GM12878 (cell line): ENCODE measurements at places on chromosomes 16 and 17. TPM values are rescaled to one million over a fixed set of nuclear protein-coding genes. Genes with fewer than 3 reads are reported as not detected.

Gene CCL17
- total RNA-seq, result 33.1 and 39.5 TPM in 2 replicates

Gene RHOT2
- 149 and 167 TPM in 2 replicates for total RNA-seq

DNA sequence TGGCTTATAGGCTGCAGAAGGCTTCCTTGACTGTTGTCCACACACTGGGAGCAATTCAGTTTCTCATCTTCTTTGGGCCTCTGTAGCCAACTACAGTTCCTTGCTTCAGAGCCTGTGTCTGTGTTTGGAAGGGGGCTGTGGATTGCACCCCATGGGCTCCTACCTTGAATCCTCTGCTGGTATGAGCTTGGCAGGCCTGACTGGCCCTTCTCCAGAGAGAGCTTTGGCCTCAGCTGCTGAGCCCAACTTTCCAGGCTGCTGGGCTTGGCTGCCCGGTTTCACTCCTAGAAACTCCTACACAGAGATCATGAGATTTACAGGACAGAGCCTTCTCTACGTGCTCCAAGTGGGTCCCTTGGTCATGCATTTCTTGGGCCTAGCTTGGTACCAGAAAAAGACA is 354.4 kb downstream of the SNX29 start:
- no peak for DNase-seq

GRCh38 chr17:63349478-63350000 is 96.6 kb downstream of the CYB561 start:
- DNase-seq, result no peak

- no peak for DNase-seq
Observed at GRCh38 chr17:81090361-81091136, 55.6 kb downstream of the BAIAP2 start.

DNA sequence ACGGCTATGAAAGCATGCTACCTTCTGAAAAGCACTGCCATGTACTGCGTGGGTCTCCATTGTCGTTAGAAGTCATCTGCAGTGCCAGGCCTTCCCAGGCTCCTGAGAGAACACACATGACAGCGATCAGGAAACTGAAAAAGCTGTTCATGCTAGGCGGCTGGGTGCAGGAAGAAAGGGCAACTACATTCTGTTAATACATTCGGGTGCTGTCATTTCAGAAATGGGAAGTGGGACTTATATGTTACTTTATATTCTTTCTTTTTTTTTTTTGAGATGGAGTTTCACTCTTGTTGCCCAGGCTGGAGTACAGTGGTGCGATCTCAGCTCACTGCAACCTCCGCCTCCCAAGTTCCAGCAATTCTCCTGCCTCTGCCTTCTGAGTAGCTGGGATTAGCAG is 19.9 kb downstream of the CFAP20 start:
- DNase-seq, result no peak

DNA sequence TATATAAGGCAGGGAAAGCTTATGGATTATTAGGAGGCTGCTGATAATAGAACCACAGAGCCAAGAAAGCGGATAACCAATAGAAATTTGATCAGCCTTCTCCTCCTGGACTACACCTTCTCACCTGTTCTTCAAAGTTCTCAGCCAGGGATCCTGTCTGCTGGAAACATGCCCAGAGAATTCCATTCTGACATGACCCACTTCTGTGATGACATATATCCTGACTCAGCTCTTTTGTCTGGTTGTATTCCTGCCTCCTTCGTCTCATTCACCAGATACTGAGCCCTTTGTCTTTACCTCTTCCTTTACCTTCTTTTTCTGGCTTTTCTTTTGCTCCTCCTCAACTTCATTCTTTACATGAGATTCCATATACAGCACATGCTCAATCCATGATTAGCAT is 576.1 kb downstream of the CDH11 start:
- DNase-seq, result no peak
